ENCODE measurements at places on chromosomes 1 and 21.

GRCh38 chr1:171545523-171545922, 60.2 kb downstream of the PRRC2C start:
- DNase-seq = no peak

- DNase-seq = no peak
These were observed 163.4 kb upstream of the USP24 start for GRCh38 chr1:55378582-55378981.

DNA sequence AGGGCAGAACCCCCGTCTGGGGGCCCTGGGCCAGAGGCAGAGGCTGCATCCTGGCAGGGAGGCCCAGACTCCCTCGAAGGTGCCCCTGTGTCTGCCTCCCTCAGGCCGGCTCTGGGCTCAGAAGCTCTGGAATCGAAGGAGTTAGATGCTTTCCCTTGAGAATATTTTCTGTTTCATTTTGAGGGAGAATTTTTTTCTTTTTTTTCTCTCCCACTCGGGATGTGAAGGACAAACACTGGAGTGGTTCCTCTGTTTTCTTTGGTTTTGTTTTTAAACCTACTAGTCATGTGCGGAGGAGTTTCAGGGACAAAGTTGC, 44.7 kb downstream of the PRDM16 start:
- DNase-seq = no peak

- no peak for DNase-seq
These were observed 82.7 kb downstream of the KAZN start for GRCh38 chr1:14681182-14681581.

DNA sequence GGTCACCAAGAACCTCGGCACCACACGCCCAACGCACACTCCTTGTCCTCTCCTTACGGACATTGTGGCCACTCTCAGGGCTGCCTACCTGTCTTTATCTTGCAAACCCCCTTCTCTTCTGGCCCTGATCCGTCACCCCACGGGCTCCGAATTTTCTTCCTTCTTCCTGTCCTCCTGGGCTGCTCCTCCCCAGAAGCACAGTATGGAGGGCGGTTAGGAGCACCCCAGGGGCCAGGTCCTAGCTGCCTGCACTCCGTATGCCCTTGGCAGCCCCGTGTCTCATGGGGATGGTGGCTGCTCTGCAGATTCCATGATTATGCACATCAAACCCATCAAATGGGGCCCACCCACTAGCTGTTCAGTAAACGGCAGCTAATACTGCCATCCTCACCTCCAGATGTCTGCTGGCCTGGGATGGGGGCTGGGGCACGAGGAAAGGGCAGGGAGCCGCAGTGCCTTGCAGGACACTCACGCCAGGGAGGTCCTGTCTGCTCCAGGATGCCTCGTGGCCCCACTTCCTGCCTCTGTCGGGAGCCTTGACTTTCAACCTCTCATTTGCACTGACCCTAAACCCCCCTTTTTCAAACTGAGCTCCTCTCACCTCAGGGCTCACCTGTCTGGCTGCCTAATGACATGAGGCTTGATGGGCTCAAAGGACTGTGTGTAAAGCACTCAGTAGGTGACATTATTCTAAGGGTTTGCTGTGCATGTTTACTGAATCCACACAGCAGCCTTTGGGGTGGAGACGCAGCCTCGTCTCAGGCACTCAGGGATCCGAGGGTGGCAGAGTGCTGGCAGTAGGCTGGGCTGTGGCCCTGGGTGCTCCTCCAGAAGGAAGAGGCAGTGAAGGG, 4.4 kb downstream of the TTC34 start:
- DNase-seq = no peak

DNA sequence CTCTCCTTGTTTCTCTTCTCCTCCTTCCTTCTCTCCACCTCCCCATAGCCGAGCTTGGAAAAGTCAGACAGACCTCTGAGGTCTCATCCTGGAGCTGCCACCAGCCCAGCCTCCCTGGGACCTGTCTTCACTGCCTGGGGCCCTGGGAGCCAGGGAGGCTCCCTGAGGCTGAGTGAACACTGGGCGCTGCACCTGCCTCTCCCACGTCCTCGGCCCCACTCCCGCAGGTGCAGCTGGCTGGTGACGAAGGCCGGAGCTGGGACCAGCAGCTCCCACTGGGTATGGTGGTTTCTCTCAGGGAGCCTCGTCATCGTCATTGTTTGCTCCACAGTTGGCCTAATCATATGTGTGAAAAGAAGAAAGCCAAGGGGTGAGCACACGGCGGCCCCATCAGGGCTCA, 5.3 kb downstream of the TNFRSF14 start:
- DNase-seq = no peak

GRCh38 chr1:30525631-30525970, 197.8 kb downstream of the MATN1 start:
- DNase-seq = no peak

GRCh38 chr21:32537569-32537881, 47.8 kb downstream of the TCP10L start:
- DNase-seq = no peak

GRCh38 chr21:16113052-16113715, 383.4 kb downstream of the USP25 start:
- no peak for DNase-seq

GRCh38 chr1:88169139-88169538, 514.9 kb upstream of the PKN2 start:
- no peak for DNase-seq

GRCh38 chr21:44834951-44835646, 17.2 kb upstream of the SUMO3 start:
- DNase-seq = no peak

DNA sequence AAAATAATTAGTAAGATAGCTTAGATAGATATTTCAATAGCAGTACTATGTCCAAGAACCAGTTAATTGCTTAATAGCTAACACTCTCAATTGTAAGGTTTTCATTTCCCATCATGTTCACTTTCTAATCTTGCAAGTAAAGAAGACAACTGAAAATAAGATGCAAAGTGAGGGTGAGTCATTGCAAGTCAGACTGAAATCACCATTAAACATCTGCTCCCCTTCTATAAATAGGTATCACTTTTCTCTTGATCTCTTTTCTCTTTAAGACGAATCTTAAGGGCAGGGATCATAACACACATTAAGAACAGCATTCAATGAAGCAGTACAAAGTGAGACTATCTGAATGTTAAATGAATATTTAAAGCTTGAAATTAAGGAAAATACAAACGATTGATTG, 40.4 kb downstream of the UBR4 start:
- no peak for DNase-seq

- no peak for DNase-seq
These were observed 57.1 kb downstream of the ERG start for GRCh38 chr21:38441153-38441552.

GRCh38 chr1:155909894-155910293, 1.3 kb downstream of the RIT1 start:
- peak; percentile 94 for DNase-seq

GRCh38 chr1:43996733-43997115, 5.3 kb downstream of the CCDC24 start:
- DNase-seq = no peak

DNA sequence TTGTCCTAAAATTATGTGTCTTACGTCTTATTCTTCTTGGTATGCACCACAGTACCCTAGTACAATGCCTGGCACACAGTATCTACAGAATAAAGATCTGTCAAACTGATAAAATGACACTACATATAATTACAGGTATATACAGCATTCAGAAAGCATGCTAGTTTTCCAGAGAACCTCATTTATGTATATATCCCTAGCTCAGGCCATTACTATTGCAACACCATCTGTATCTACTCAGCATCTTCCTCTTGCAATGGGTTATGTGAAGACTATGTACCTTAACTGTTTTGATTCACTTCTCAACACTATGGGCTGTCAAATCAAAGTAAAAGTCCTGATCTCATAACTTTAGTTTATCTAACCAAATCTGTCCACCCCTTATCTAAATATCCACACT, 58.5 kb upstream of the GUCA2A start:
- DNase-seq = no peak

DNA sequence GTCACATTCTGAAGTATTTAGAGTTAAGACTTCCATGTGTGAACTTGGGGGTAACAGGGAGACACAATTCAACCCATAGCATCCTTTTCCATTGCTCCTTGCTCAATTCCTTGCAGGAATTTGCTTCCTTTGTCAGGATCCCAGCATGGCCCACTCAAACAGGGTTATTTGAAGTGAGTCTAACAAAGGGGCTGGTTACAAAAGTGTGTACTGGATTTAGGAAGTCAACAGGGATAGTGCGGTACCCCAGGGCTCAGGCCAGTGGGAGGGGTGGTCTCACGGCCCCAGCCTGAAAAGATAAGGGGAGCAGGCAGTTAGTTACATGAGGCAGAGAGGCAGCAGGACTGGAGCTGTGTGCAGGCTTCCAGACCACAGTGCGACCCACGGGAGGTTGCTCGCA, 14.4 kb downstream of the LRRC38 start:
- DNase-seq = no peak

- DNase-seq = no peak
These were observed 144.2 kb downstream of the SYT2 start for GRCh38 chr1:202565890-202566602.

- peak; percentile 91 for DNase-seq
These were observed 26.6 kb downstream of the CLIC6 start for GRCh38 chr21:34695434-34695833.

DNA sequence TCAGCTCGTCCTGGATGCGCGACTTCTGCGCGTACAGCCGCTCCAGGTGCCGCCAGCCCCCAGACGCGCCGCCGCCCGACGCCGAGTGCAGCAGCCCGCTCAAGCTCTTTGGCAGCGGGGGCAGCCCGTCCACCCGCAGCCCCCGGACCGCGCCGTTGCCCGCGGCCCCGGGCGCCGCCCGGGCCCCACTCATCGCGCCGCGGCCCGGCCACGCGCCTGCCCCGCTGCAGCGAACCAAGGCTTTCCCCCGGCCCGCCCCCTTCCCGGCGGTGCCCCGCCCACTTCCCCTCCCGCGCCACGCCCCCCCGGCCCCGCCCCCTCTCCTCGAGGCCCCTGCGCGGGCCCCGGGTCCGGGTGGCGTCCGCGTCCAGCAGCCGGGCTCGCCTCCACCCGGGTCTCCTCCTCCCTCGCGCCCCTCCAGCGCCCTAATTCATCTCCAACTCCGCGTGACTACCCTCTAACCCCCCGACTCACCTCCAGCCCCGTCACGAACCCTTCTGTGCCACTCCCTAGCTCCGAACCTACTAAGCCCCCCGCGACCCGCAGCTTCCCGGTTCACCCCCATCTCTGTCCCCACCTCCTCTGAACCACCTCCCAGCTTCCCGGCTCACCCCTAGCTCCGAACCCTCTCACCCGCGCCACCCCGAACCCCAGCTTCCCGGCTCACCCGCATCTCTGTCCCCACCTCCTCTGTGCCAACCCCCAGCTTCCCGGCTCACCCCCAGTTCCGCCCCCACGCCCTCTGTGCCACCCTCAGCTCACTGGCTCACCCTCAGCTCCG, at the start of gene FAM89A:
Gene FAM89A, minus strand, starts transcription at position 236 of the 781 bp plus-strand sequence. Its CDS starts 43 bp downstream, at position 193.
- DNase-seq = no peak

DNA sequence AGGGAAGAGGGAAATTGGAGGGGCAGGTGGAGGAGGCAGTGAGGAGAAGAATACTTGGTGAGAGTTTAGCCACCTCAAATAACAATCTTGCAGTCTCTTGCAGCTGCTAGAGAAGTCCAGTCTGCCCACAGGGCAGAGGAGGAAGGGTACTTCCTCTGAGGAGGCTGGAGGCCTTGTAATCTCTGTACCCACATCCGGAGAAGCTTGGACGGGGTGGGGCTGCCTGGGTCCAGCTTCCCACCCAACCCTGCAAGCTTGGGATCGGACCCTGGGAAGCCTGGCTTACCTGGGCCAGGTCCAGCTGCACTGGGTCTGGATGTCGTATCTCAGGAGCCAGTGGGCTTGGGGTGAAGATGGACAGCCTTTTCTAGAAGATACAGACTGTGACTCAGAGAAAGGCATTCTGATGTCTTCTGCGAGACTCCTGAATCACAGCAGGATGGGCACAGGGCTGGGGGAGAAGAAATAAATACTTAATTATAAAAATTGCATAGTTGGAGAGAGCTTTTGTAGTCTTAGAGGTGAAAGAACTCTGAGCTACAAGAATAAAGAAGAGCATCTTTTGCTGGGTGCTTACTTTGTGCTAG, 111.8 kb upstream of the JUN start:
- DNase-seq = no peak

DNA sequence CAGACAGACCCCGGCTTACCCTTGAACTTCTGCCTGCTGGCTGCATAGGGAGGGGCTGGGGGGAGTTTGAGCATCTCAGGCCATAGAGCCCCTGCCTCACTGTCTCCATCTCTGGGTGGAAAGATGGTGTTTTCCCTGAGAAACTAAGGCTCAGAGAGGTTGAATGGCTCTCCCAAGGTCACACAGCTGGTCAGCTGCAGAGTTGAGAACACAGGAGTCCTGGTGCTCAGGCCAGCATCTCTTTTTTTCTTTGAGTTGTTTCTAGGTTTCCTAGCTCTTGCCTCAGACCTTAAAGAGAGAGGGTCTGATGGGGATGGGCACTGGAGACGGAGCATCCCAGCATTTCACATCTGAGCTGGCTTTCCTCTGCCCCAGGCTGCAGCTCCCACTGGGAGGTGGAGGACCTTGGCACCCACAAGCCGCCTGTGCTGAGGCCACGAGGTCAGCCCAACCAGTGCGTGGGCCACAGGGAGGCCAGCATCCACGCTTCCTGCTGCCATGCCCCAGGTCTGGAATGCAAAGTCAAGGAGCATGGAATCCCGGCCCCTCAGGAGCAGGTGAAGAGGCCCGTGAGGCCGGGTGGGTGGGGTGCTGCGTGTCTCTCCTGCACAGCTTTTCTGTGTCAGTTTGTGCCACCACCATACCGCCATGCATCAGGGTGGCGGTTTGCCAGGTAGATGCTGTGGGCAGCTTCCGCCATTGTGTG, 21.8 kb downstream of the PCSK9 start:
- no peak for DNase-seq

GRCh38 chr1:44808938-44809917, 905 bp downstream of the BTBD19 start:
- DNase-seq = no peak

- DNase-seq = no peak
These were observed 14.1 kb upstream of the MYOG start for GRCh38 chr1:203099805-203100515.

DNA sequence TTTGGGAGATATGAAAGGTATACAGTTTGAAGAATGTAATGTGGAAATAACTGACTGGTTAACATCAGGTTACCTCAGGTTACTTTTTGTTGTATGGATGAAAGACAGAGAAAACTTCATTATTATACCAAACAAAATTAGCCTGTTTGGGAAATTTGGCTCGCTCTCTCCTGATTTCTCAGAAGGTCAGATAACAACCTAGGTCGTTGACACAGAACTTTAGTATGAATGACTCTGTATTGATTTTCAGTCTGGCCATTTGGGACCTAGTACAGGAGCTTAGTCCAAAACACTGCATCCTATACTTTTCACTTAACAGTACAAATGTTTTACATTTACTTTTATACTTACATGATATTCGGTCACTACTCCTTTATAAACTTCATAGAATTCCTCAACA, 128.3 kb downstream of the ATP1B1 start:
- no peak for DNase-seq

GRCh38 chr1:27570356-27570755, 33.6 kb downstream of the AHDC1 start:
- no peak for DNase-seq
